Retinal pigment epithelial cell (primary cell): ENCODE measurements at places on chromosomes 2 and 18.
A peak's percentile ranks its signal among the peaks of the same experiment; 100 is the strongest.

DNA sequence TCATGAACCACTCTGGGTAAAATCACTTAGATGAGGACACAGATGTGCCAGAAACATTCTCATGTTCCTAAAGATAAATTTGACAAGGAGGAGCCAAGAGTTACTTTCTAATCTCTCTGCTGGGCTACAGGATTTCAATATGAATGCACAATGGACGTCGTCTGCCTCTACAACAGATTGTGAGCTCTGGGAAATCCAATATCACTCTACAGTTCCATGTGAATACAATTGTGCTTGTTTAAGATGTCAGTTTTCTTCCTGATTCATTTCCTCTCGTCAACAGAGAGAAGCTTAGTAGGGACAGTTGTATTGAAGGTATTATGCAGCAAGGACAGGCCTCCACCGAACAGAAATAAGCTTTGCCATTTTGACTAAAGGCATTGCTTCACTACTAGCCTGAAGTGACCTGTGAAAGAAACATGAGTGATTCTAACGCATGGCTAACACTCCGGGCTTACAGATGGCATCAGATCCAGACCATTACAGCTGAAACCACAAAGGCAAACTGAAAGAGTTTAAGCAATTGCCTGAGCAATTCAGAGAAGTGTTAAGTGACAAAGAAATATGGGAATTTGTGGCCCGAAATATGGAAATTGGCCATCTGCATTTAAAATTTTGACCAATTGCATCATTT, 1591.5 kb downstream of the LRP1B start:
- DNase-seq = no peak

- peak; percentile 20 for DNase-seq
Measured at GRCh38 chr2:168703926-168704325, 98.5 kb upstream of the NOSTRIN start.

GRCh38 chr2:141200191-141200590, 930.6 kb downstream of the LRP1B start:
- no peak for DNase-seq

- DNase-seq = no peak
Measured at GRCh38 chr2:158664987-158665386, 130.1 kb upstream of the DAPL1 start.

DNA sequence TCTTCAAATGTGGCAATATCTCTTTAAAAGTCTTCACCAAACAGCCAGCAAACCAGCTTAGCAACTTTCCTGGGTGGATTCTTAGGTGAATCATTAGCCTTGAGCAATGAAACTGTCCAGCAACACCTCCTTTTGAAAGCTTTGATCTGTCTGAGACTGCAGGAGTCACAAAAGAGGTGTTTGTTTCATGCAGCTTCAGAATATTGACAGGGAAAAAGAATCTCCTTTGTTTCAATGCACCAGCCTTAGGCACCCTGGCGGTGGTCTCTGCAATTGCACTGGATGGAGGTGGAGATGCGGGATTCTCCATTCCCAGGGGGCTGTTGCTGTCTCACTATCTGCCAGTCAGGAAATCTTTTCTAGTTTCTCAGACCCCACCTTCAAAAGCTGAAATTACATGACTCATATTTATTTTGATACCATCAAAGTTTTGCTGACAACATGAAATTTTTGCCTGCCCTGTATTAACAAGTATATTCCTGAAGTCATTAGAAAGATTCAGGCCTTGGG, 76.0 kb upstream of the DSG1 start:
- DNase-seq = no peak

GRCh38 chr18:58213440-58213839, 169.4 kb downstream of the NEDD4L start:
- no peak for DNase-seq

GRCh38 chr2:59066787-59067399, 825.8 kb upstream of the FANCL start:
- DNase-seq = no peak

GRCh38 chr2:57314682-57315081, 731.9 kb upstream of the VRK2 start:
- no peak for DNase-seq

GRCh38 chr2:138123741-138124140, 159.5 kb downstream of the HNMT start:
- DNase-seq = no peak

DNA sequence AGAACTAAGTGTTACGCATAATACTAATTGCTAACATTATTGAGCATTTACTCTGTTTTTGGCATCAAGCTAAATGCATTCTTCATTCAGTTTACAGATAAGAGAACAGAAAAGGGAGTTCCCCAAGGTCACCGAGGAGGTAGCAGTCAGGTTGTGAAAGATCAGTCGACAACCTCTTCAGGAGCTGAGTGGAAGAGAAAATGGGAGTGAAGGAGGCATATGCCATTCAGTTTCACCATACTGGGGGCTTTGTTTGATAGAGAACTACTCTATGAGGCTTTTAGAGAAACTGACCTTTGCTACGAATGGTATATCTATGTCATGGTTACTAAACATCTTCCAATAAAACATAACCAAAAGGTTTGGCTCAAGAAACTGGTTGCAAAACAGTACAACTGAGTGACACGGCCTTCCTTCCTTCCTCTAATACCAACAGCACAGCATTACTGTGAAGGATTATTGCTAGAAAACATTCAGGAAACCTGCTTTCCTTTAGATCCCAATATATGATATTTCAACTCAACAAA, 112.1 kb downstream of the RBMS1 start:
- DNase-seq = no peak

DNA sequence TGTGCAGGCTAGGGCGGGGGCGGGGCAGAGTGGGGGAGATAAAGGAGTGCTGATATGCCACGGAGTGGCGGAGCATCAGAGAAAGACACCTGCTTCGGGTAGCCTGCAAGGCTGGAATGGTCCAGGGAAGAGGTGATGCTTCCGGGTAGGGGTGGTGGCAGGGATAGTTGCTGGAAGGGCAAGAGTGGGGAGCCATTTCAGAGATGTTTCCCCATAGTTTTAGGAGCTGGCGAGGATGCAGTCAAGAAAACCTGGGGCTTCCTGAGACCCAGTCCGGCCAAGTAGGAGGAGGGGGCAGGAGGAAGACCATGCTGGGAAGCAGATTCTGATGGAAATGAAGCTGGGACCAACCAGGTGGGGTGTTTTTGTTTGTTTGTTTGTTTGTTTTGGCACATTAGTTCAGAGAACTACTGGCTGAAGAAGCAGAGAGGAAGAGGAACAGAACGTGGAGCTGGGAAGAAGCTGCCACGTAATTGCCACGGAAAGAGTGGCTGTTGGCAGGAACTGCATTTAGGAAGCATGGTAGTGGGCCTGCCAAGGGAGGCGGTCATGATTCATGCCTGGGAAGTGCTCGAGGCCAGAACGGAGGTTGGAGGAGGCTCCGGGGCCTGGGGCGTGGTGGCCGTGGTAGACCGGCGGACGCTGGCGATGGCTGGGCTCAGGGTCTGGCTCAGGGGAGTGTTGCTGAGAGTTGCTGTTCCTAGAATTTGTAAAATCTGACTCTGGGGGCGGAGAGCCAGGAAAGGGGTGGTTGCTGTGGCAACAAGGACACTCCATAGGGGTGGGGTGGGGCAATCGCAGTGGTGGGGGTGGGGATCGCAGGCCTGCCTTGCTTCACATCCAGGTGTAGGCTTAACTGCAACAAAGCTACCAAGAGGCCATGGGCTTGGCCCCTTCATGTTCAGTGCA, 8.6 kb upstream of the INPP5D start:
- DNase-seq = no peak

- DNase-seq = no peak
Measured at GRCh38 chr2:229392196-229392595, 121.1 kb upstream of the PID1 start.

DNA sequence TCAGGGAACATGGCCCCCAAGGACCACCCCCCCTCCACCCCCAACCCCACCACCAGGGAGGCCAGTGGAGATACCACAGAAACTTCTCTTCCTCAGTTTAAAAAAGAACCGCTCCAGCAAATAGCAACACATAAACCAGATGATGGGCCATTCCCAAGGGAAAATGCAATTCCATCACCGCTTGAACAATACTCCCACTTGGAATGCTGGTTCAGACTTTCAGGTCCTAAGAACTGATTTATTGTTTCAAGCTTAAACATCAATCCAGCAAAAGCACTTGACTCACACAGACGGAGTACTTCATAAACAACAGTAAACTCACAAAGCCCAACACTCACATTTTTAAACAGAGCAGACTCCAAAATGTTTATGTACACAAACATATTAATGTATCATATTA, 6.9 kb downstream of the HDAC4 start:
- DNase-seq = no peak

DNA sequence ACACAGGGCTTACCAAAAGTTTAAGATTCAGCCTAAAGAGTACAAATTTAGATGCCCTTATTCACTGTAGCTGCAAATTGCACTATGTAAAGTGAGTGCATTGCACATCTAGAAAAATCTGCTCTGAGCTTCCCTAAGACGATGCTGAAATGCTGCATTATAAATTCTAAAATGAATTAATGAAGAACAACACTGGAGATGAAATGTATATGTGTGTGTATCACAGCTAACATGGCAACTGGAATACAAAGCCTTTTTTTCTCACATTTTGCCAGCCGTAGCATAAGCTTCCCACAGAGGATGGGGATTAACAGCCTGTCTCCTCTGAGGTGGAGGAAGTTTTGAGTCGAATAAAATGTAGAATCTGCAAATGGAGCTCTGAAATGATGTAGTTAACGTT, 338.3 kb upstream of the ZEB2 start:
- no peak for DNase-seq

DNA sequence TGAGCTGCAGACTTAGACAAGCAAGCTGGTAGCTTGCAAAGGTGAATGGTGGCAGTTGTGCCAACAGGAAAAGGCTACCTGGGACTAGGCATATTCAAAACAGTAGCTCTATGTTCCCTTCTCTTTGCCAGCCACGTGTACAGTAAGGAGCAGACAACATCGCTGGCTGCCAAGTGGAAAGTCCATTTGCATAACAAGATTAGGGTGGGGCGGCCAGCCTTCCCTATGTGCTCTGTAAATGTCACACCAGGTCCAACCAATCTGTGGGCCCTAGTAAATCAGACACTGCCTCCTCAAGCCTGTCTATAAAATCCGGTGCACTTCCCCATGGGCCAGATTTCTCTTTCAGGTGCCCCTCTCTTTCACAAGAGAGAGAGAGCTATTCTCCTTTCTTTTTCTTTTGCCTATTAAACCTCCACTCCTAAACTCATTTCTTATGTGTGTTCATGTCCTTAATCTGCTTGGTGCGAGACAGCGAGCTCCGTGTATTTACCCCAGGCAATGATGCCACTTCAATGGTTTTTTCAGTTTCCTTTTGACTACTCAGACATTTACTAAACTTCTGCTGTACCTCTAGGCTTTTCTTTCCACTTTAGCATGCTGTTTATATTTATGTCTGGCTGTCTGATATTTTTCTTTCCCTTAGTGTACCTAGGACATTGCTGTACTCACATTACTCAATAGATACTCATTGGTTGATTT, 297.4 kb upstream of the GCFC2 start:
- peak; percentile 1 for DNase-seq

GRCh38 chr18:3605954-3606443, 156.0 kb downstream of the TGIF1 start:
- DNase-seq = no peak

- peak; percentile 81 for DNase-seq
Measured at GRCh38 chr18:63161761-63162195, 157.8 kb downstream of the BCL2 start.

DNA sequence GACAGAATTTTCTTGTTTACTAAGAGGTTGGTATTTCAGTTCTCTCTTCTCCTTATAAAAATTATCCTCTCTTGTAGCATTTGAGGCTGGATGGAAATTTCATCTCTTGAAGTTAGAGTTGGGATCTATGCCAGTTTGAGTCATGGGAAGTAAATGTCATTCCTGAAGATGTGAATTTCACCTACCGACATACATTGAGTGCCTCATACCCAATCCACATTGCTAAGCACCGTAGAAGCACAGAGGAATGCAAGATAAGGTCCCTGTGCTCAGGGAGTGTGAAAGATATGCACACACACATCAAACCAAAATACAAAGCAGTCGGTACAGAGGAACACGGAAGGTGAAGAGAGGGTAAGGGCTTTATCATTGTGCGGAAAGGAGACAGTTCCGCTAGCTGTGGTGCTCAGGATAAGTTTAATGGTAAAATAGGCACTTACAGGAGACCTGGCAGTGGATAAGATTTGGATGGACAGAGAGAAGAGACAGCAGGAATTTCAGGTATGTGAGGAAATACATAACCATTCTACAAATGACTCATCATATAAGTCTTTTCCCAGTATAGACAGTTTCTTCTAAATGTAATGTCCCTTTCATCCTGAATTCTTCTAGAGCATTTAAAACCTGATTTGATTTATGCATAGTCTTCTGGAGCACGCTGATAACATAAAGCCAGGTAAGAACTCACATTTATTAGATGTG, 205.3 kb upstream of the ST6GAL2 start:
- DNase-seq = peak; percentile 56

GRCh38 chr2:17672583-17673317, 80.9 kb downstream of the SMC6 start:
- DNase-seq = peak; percentile 4

GRCh38 chr2:121722479-121722878, 14.2 kb downstream of the NIFK start:
- DNase-seq = no peak

GRCh38 chr2:233384811-233385488, 30.7 kb downstream of the DGKD start:
- DNase-seq = no peak

GRCh38 chr18:21099442-21099841, 12.2 kb downstream of the ROCK1 start:
- no peak for DNase-seq

GRCh38 chr2:166572937-166573336, 78.9 kb upstream of the SCN7A start:
- DNase-seq = peak; percentile 19

GRCh38 chr2:239171643-239172042, 229.2 kb downstream of the HDAC4 start:
- DNase-seq = no peak

DNA sequence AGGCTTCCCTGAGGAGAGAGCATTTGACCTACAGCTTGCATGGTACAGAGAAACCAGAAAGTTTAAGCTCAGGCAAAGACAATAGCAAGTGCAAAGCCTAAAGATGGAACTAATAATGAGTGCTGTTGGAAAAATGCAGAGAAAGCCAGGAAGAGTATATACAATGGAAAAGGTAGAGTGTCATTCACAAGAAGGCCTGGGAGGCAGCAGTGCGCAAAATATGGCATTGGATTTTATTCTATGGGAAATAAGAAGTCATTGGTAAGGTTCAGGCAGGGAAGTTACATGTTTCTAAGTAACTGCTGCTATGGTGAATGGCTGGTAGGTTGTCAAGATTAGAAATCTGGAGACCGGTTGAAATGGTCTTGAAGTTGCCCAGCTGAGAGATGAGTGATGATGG, 2167.3 kb upstream of the CELF4 start:
- no peak for DNase-seq
